Substantia nigra (tissue), 51 donors: ENCODE measurements at places on chromosomes 4 and X.

DNA sequence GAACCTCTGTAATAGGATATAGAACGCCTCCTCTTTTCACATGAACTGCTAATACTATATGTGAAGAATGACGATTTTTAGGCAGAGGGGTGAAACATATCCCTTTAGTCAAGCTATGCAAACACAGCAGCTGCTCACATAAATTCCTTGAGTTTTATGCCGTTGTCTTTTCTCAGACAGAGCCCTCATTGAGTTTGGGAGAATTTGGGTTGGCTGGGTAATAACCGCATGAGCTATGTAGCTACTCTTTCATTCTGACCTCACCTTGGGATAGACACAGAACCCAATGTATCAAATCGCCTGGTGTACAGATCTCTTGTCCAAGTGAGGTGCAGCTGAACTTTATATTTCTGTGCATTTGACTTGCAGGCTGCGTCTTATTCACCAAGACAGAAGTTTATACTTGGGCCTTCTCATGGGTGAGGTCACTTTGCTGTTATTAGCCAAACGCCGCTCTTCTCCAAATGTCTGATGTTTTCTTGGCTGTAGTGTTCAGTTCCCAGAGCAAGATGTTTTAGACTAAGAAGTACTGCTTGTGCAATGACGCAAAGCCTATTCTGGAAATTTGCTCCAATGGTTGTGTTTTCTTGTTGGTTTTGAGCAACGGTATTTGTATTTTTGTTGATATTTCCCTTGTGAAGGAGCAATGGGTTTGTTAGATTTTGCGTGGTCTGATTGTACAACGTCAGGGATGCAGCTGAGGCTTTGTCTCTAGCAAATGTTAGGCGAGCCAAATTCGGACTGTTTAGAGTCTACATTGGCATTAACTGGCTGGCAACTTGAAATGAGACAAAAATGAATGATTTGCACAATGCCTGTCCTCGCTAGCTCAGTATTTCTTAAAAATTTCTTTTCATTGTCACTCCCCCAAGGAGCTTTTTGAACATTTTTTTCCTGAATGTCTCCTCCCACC lies 11.2 kb upstream of the SPARCL1 start:
- DNase-seq = no peak

- DNase-seq = no peak
Observed at GRCh38 chr4:1208266-1208961, 36.0 kb upstream of the SPON2 start.

GRCh38 chr4:124703154-124703553 lies 9.4 kb downstream of the ANKRD50 start:
- no peak for DNase-seq

- no peak for DNase-seq
Observed at GRCh38 chr4:67935888-67936287, 27.4 kb downstream of the TMPRSS11A start.

DNA sequence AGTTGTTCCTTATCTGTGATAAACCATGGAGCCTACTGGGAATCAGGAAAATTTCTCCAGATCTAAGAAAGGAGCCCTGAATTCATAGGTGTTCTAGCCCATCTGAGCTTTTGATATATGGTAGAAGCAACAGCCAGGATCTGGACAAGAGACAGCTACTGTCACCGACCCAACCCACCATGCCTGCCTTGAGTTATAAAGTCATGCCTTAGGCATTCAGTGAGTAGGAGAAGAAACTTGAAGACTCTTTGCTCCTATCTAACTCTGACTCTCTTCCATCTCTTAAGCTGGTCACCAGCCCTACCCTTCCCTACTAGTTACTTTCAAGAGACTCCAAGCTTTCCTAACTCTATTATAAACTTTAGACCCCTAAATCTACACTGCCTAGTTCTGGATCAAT lies 83.9 kb upstream of the FAM9B start:
- DNase-seq = no peak
